Activated T-helper 1 cell treated with anti-CD3 and anti-CD28 coated beads, Interleukin-2, amount 50 U/mL, for 16 hours (primary cell): ENCODE measurements at places on chromosomes 7 and 10.

- no peak for DNase-seq
These were observed 55.3 kb upstream of the ZNF438 start for GRCh38 chr10:31087011-31087410.

DNA sequence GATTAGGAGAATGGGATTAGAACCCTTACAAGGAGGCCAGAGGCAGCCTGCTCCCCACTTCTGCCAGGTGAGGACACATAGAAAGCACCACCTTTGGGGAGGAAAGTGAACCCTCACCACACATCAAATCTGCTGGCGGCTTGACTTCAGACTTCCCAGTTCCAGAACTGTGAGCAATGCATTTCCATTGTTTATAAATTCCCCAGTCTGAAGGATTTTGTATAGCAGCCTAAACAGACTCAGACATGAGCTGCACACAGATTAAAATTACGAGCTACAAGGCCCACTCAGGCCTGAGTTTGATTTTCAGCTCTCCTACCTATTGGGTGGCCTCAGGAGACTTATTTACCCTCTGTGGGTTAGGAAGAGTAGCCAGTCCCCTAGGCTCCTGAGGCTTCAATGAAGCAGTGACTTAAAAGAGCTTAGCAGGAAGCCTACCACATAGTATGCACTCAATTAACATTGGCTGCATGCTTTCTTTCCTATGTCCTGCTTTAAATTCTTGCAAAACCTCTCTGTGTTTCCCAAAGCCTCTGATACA, 350.7 kb upstream of the ZMIZ1 start:
- no peak for DNase-seq

DNA sequence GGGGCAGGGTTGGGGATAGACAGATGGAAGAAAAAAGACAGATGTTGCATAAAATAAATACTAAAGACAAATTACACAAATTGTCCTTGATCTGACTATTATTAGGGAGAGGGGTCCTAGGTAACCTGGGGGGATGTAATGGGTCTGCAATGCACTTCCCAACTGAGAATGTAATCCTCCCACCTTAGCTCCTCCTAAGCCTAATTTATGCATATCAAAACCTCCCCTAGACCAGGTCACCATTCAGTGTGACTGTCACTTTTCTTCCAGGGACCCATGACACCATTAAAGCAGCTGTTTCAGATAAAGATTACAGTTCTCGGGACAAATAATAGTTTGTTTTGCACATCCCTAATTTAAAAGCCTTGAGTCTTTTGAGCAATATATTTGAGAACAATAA, 133.9 kb upstream of the FEZF1 start:
- DNase-seq: no peak

DNA sequence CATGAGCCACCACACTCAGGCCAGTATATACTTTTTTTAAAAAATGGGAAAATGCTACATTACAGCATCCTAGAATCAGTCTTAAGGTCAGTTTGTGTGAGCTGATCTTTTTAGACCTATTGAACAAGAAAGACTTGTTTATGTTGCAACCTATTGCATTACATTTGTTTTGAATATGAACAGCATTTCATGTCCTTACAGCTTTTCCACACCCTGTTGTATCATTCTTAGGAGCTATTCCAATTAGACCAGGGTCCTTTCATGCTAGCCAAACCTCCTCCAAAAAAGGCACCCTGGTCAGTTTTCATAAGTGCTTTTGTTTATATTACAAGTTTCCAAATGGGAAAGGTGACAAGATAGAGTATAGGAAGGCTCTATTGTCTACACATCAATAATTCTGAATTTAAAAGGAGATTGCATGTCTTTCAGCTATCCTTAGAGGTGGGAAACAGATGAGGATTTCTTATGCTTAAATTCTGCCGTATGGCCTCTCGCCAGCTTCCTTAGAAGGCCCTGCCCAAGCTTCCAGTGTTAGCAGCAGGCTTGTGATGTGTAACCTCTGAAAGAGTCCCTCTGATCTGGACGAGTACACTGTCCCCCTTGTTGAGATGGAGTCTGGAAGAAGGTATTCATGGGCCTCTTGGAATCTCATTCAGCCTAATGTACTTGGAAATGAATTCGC, 171.9 kb downstream of the OTUD1 start:
- DNase-seq: no peak

- no peak for DNase-seq
These were observed 116.9 kb upstream of the ANLN start for GRCh38 chr7:36272567-36273269.

DNA sequence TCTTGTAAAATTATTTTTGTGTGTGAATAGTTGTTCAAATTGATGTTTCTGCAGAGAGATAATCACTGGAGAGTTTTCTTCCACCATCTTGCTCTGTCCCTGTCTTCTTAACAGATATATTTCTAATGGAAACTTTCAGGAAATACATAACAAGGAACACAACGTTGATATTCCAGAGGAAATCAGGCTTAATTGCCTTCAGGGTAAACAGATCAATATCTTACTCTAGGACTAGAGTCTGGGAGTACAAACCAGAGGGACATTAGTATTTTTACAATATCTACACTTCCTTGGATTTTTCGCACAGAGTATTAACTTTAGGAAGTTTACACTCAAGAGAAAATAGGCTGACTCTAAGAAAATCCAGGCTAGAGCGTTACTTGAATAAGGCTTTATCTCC, 159.1 kb downstream of the PFKFB3 start:
- no peak for DNase-seq

DNA sequence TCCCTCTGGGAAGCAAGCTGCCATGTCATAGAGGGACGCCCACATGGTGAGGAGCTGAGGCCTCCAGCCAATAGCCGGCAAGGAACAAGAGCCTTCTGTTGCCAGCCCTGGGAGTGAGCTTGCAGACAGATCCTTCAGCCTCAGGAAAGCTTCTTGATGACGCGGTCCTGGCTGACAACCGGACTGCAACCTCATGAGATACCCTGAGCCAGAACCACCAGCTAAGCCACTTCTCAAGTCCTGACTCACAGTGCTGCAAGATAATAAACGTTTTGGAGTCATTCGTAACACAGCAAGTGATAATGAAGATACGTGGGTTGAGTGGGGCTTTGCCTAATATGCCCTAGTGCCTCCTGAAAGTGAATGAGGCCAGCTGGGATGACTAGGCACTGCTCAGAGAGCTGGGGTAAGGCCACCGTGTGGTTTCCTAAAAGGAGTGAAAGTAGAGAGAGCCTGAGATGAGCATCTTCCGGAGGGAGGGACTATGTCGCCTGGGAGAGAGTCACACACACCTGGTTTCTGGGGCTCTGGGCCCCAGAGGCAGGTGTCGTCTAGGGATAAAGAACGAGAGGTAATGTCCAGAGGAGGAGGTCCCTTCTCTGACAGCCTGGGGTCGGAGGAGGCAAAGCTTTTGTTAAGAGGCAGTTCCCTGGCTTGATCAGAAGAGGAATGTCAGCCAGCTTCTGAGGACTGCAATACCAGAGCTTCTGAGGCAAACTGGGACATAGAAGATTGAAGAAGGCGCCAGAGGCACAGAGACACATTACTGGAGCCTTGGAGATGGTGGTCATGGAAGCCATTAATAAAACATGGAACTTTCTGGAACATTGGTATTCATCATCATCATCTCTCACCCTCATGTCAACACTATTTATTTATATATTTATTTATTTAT, 53.6 kb downstream of the PYROXD2 start:
- DNase-seq: no peak

- DNase-seq: no peak
These were observed 4.7 kb downstream of the CACNB2 start for GRCh38 chr10:18144928-18145327.

GRCh38 chr7:37283716-37284115, 164.9 kb downstream of the ELMO1 start:
- no peak for DNase-seq

DNA sequence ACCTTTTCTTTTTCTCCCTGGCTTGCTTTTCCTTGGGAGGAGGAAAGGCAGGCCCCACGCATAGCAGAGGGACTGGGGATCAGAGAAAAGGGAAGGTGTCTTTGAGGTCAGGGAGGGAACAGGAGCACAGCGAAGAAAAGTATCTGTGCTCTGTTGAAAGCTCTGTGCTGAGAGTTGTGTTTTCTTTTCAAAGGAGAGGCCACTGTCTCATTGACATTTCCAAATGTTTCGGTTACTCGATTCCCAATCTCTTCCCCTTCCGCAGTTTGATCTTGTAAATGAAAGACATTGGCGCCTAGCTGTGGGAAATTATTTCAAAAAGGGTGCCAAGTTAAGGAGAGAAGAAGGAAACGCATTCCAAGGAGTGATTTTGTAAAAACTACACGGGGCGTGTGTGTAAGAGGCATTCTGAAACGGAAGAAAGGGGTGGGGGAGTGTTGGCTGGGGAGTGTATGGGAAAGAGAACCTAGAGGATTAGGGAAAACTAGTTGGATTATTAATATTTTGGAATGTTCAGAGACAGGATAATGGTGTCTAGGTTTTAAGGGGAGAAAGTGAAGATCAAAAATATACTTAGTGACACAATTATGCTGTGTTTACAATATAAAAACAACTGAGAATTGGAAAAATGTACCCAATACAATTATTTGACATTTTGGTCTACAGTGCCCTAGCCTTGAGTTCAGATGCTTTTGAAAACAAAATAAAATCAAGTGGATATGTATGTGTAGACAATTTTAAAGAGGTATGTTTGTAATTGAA, 708 bp downstream of the KLHDC10 start:
- no peak for DNase-seq

DNA sequence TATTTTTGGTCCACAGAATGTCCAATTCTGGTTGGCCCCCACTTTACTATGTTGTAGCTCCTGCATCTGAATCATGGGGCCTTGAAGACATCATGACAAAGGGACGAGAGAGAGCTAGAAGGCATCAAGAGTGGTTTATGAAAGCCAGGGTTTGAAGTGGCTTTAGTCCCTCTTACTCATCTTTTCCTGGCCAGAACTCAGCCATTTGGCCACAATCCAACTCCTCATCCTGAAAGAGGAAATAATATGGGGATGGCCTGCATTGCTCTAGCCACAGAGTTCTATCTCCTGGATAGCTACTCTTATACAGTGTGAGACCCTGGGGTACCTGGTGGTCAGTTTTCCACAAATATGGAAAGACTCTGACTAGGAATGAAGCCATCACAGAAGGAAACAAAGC, 418.9 kb downstream of the XPNPEP1 start:
- no peak for DNase-seq

DNA sequence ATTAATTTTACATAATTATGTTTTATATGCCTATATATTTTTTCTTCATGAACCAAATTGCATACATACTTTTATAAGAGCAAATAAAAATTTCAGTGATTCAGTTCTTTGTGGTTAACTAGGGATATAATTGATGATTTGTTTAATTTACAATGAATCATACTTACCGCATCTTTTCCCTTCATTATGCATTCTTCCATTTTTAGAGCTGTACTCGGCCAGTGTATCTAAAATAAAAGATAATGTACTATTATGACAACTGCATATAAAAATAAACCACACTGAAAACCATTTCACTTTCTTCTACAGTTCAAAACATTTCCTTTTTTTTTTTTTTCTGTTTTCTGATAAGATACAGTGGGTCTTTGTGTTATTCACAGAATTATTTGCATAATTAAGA, 179.9 kb downstream of the SEMA3E start:
- DNase-seq: no peak

DNA sequence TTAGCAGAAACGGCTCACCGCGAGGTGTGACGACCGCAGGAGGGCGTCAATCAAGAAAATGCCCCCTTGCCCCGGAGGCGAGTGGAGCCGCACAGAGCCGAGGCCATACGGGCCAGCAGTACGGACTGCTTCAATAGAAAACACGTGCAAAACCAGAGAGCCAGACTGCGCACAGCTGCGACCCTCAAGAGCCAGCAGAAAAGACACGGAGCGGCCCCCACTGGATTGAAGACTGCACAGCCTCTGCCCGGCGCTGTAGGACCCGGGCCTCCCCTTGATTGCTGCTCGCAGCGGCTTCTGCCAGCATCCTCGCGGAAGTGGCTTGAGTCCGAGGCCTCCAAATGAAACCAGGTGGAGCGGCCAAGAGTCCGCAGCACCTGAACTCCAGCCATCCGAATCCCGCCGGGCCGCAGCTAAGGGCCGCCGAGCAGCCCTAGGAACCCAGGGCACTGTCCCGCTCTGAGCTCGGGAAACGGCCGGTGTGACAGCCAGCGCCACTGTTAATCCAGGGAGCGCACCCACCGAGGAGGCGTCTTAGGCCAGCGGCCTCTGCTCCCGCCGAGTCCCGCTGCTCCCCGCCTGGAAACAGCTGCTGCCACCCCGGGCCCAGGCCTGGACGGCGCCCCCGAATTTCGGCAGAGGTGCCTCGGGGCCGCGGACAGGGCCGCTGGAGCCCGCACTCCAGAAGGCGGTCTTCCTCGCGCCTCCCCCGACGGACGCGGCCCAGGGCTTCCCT, 660 bp upstream of the HHEX start:
- DNase-seq: no peak

- peak; percentile 29 for DNase-seq
These were observed 205.8 kb upstream of the FRMD4A start for GRCh38 chr10:14536241-14537213.

DNA sequence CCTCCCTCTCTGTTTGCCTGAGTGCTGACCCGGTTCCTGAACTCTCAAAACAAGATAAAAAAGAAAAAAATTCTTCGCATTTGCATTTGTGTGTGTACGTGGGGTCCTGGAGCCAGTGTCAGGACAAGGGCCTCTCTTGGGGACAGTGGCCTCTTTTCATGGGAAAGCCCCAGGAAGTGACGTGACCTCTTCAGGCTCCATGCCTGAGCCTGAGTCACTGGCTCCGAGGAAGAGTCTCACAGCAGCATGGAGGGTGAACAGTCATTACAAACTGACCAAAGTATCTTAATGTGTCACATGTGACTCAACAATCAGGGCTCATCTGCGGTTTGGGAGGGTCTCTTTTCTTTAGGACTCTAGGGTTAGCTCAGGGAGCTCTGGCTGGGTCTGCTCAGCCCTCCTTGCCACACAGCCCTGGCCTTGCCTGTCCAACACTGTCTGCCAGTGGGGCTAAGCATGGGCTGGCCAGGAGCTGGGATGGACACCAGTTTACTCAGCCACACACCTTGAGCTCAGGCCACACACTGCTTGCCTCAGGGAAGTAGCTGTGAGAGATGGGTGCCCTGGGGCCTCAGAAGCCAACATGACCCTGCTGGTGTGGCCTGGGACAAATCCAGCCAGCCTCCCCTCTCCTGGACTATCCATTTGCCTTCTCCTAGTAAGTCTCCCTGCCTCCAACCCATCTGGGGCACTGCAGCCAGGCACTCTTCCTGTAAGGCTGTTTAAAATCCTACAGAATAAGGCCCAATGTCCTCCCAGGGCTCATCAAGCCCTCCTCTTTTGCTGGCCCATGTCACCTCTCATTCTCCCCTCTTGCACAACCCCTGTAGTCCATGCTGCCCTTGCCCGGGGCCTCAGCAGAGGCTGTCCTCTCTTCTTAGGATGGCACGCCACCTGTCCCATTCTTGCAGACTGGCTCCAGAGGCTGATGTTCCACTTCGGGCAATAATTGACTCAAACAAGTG, 10.5 kb downstream of the TMEM273 start:
- DNase-seq: no peak

- DNase-seq: no peak
These were observed 6.3 kb upstream of the HGF start for GRCh38 chr7:81776161-81776560.

GRCh38 chr10:60753817-60754216, 24.5 kb upstream of the CDK1 start:
- DNase-seq: no peak

- DNase-seq: no peak
These were observed 1.7 kb downstream of the ARF5 start for GRCh38 chr7:127589896-127590295.
